CD4-positive, CD25-positive, alpha-beta regulatory T cell (primary cell): ENCODE measurements at places on chromosomes 4 and X. TPM values are rescaled to one million over a fixed set of nuclear protein-coding genes. Genes with fewer than 3 reads are reported as not detected.

- peaks cover 4% of the 10 kb centered on the region for H3K4me1 ChIP-seq
- H3K36me3 ChIP-seq = no peaks in the 10 kb centered on the region
- peak overlapping the region; percentile 57 for H3K4me3 ChIP-seq
- no peaks in the 10 kb centered on the region for H3K27me3 ChIP-seq
- peak overlapping the region; percentile 33 for H3K27ac ChIP-seq
Observed at GRCh38 chrX:13669246-13669737, 16.4 kb downstream of the TCEANC start.

Gene SLC2A9
- 5.7 TPM for total RNA-seq

GRCh38 chr4:8710946-8711345 lies 118.4 kb downstream of the CPZ start:
- no peak overlapping the region for H3K4me3 ChIP-seq
- no peaks in the 10 kb centered on the region for H3K36me3 ChIP-seq
- no peaks in the 10 kb centered on the region for H3K4me1 ChIP-seq

- no peaks in the 10 kb centered on the region for H3K36me3 ChIP-seq
- H3K27me3 ChIP-seq = no peaks in the 10 kb centered on the region
- no peak overlapping the region for H3K4me3 ChIP-seq
Observed at GRCh38 chr4:140277576-140277975, 95.9 kb upstream of the SCOC start.

GRCh38 chr4:72954811-72955210 lies 114.7 kb downstream of the COX18 start:
- no peaks in the 10 kb centered on the region for H3K27me3 ChIP-seq
- DNase-seq = no peak
- H3K36me3 ChIP-seq = no peaks in the 10 kb centered on the region
- H3K4me1 ChIP-seq = no peaks in the 10 kb centered on the region
